LoVo (cell line): ENCODE measurements at places on chromosomes 13 and 19.

GRCh38 chr13:111913761-111914140 lies 153.2 kb upstream of the SOX1 start:
- no peak for DNase-seq

- no peak for DNase-seq
Observed at GRCh38 chr13:100921139-100921538, 246.5 kb upstream of the TMTC4 start.

DNA sequence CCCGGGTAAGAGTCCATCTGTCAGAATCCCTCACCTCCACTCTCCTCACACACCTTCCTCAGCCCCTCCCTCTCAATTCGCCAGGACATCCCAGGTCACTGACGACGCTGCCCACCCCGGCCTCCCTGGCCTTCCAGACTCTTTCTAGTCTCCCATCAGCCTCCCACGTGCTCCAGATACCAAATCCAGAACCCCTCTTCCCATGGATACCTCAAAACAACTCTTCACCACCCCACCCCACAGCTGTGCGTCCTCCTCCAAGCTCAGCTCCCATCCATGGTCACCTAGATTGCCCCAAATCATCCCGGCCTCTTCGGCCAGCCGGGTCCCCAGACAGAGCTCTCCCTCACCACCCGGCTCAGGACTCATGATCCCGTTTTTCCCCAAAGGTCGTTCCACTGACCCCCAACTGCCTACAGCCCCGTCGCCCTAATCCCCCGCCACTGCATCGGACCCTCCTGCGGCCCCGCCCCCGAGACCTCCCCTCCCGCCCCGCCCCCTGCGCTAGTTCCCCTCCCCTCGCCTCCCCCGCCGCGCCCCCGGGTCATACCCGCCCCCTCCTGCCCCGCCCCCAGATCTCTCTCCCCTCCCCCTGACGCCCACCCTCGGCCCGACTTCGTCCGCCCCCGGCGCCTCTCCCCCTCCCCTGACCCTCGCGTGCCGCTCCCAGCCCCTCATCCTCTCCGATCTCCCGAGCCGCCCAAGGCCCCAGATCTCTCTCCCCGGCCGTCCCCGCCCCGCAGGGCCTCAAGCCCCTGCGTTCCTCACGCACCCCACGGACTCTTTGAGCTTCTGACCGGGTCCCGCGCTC lies 546 bp downstream of the UBXN6 start:
- peak; percentile 35 for DNase-seq

- no peak for DNase-seq
Observed at GRCh38 chr19:3673506-3674439, 26.5 kb downstream of the PIP5K1C start.

GRCh38 chr19:14393329-14393728 lies 12.1 kb downstream of the ADGRE5 start:
- DNase-seq, result no peak

- no peak for DNase-seq
Observed at GRCh38 chr19:34260771-34261173, 6.4 kb downstream of the GARRE1 start.
